ENCODE measurements at places on chromosomes 5 and 9.
A peak's percentile ranks its signal among the peaks of the same experiment; 100 is the strongest.

DNA sequence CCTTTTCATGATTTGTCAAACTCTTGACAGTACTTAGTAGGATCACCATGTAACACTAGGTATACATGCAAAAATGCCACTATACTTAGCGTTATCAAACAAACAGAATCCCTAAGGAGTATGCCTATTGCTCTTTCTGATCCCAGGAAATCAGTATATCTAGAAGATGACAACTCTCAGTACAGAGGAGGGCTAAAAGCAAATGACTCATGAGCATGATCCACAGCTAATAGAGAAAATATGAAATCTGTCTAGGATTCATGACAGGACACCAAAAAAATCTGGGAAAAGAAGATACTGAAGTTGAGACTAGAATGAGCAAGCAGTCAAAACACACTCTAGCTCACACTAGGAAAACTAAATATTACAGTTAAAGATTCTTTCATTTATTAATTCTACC is 89.2 kb downstream of the RAPGEF6 start:
- DNase-seq: no peak

GRCh38 chr5:1540166-1540565 is 16.4 kb upstream of the LPCAT1 start:
- no peak for DNase-seq

GRCh38 chr5:141681695-141682641 is at the start of gene ARAP3:
Gene ARAP3, minus strand, starts transcription at chr5:141682230. Its CDS starts 1,744 bp downstream, at chr5:141680486.
- peak; percentile 60 for DNase-seq

DNA sequence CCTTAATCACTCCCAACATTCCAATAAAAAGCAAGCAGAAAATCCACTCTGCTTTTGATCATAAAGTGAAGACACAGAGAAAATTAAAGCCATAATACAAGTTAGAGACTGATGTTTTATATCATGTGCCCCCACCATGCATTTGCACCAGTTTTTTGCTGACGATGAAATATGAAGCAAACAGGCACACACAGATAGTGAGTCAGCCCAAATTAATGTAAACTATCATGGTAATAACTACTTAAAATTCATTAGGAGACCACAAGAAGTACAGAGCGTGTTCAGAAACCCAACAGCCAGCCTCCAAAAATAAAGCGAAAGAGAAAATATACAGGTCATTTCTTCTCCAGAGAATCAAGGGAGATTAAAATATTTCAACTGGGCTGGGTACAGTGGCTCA is 46.4 kb upstream of the KDM4C start:
- DNase-seq: no peak

DNA sequence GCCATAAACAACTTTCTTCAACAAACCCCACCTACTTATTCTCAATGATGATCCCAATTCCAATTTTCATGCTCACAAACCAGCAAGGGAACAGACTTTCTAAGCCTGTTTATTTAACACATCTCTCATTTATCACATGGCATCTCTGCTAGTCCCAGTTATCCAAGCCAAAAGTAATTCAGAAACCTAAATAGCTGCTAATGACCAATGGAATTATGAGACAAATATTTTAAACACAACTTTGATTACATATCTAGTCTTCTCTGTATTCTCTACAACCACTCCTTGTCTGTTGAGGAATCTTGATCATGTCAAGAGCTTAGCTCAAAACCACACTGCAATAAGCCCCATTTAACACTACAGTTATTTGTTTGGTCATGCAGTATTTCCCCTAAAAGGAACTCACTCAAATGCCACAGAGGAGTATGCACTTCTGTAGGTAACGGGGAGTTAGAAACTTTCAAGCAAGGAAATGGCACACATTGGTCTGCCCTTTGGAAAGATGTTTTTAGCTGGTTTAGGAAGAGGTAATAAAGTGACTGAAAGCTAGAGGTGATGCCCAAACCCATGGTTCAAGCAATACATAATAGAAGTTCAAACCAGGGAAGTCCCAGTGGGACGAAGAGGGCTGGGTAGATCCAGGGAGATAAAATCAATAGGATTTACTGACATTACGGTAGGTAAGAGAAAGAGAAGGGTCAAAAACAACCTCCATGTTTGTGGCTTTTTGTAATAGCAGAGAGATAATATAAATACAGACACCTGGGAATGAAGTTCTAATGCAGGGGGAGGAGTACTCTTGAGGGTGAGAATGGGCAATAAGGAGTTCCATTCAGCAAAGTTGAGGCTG is 42.1 kb upstream of the HTR4 start:
- DNase-seq: no peak

DNA sequence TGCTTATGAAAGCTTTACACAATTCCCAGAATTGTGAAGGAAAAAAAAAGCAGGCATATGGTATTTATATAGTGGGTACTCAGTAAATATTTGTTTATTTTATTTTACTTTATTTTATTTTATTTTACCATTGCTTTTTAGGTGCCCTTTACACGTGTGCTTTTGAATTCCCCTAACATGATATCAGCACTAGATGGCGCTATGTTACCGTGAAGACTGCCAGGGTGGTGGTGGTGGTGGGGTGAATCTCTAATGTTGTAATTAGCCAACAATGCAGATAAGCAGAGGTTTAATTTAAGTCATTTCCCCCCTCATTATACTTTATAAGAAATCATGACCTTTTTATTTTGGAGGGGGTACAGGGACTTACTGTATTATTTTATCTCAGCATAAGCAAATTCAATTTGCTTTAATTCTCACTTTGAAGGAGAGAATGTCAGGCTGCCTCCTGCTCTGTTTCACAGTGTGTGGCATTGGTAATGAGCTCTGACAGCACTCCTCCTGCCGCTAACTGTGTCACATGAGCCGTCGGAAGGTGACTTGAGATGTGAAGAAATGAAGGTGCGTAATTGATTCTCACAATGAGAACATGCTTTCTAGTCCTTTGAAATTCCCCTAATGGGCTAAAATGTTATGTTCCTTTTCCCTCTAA is 165.6 kb downstream of the YTHDC2 start:
- DNase-seq: peak; percentile 26

DNA sequence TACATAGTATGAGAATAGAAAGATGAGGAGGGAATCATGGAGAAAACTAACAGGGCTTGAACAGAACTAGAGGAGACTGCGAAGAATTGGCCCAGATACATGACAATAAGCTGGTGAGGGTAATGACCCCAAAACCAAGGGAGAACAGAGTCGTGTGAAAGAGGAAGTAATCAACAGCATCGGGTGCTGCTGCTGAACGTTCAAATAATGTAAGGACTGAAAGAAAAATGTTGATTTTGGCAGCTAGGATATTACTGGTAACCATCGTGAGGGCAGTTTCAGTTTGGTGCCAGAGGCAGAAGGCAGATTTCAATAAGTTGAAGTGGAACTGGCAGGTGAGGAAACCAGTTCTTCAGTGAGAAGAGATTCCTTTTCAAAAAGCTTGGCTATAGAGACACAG is 66.8 kb upstream of the SMC2 start:
- DNase-seq: no peak

DNA sequence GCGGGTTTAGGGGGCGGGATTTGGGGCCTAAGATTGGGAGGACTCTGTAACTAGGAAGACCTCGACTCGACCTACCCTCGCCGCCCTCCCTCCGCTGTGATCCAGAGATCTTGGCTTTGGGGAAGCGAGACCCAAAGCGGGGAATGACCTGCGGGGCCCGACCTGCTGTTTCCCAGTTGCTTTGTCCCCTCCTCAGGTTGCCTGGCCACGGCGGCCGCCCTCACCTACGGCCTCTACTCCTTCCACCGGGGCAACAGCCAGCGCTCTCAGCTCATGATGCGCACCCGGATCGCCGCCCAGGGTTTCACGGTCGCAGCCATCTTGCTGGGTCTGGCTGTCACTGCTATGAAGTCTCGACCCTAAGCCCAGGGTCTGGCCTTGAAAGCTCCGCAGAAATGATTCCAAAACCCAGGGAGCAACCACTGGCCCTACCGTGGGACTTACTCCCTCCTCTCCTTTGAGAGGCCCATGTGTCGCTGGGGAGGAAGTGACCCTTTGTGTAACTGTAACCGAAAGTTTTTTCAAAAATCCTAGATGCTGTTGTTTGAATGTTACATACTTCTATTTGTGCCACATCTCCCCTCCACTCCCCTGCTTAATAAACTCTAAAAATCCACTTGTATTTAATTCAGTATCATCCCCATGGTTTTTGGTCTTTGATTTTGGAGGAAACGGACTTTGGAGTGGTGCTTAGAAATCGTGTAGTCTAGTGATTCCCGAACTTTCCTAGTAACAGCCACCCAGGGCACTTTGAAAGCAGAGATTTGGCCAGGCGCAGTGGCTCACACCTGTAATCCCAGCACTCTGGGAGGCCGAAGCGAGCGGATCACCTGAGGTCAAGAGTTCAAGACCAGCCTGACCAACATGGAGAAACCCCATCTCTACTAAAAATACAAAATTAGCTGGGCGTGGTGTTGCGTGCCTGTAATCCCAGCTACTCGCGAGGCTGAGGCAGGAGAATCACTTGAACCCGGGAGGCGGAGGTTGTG is 878 bp downstream of the HIGD2A start:
- no peak for DNase-seq

DNA sequence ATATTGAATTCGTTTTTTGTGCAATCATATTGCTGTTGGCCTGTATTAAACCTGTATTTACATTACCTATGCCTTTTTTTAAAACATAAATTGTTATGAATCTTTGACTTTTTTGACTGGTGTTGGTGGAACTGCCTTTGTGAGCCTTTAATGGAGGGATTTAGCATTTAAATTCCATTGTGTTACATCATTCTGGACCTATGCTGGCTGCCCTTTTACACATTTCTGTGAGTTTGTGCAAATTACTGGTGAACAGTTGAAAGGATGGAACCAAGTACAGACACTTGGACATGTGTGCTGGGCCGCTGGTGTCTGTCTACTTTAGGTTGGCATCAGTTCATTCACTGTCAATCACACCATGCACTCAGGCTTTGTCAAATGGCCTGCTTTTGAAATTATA is 3.4 kb downstream of the SNX18 start:
- no peak for DNase-seq

DNA sequence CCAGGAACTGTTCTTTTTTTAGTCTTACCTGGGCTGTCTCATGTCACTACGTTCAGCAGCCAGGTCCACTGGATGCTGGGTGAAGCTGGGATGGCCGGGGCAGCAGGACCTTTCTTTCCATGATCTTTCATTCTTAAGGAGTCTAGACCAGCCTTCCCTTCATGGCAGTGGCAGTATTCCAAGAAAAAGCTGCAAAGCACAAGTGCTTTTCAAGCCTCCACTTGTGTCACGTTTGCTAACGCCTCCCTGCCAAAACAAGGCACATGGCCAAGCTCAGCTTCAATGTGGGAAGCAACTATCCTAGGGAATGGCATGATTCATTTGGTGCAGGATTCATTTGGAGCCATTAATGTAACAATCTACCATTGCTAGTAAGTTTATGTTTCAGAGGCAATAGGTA is 94.8 kb downstream of the RCL1 start:
- DNase-seq: no peak

DNA sequence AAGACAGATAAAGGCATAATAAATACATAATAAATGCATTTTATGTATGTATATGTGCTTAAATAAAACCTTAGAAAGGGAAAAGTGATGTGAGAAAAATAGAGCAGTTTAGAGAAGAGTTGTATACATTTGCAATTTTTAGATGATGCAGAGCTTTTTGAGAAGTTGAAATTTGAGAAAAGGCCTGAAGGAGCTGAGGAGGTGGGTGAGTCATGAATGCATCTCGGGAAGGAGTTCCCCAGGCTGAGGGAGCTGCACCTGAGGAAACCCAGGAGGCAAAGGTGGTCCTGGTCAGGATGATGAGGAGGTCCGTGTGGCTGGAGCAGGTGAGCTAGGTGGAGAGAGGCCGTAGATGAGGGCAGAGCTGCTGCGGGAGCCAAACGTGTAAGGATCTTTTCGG is 17.4 kb upstream of the CD180 start:
- DNase-seq: no peak

GRCh38 chr9:110260911-110261310 is 4.6 kb upstream of the TXN start:
- no peak for DNase-seq

DNA sequence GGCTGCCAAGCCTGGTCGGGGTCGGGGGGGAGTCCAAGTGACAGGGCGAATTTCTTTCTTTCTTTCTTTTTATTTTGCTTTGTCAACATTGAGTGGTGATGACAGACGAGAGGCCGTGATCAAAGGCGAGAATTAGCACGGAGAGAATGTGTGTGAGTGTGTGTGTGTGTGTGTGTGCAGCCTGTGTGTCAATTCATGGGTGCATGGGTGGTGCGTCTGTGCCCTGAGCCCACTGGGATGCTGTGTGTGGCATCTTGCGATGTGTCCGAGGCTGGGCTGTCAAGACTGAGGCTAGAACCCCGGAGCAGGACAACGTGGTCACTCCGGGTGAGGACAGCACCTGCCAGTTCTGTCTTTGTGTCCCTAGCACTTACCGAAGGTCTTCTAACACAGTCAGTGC is 4.7 kb upstream of the FIBCD1 start:
- DNase-seq: no peak

DNA sequence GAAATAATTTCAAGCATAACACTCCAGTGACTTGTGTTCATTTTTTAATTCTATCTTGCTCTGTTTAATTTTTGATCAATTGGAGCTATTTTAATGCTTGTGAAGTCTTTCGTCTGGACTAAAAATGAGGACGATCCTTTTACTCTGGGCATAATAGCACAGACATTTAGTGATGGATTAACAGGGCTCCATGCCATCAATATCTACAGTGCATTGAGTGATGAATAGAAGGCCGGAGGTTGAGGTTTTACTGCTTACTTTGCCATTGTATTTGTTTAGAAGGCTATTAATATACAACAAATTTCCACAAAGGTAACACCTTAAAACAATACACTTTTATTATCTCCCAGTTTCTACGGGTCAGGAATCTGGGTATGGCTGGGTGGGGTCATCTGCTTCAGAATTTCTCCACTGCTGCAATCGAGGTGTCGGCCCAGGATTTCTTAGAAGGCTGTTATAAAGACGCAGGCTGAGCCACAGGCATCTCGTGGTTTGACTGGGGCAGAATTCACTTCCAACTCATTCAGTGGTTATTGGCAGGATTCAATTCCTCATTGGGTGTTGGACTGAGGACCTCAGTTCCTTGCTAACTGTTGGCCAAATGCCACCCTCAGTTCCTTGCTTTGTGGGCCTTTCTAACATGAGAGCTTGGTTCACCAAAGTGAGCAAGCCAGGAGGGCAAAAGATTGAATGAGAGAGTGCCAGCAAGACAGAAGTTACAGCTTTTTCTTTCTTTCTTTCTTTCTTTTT is 265.4 kb upstream of the VLDLR start:
- DNase-seq: no peak

GRCh38 chr5:180847026-180847425 is 14.1 kb downstream of the ZFP62 start:
- no peak for DNase-seq

DNA sequence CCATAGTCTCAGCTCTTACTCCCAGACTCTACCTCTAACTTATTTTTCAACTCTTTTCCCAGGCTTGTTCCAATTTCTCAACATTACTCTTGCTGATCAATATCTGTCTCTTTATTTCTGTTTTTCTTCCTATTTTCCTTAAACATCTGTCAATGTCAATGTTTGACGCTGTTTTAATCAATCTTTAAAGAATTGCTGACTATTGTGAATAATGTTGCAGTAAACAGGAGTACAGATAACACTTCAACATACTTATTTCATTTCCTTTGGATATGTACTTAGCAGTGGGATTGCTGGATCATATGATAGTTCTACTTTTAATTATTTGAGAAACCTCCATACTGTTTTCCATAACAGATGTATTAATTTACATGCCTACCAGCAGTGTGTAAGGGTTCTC is 229.0 kb downstream of the TRIM36 start:
- DNase-seq: no peak

GRCh38 chr9:24545847-24546522 is at the start of gene IZUMO3:
Gene IZUMO3, minus strand, starts transcription at chr9:24545897. Its CDS starts 248 bp downstream, at chr9:24545649.
- no peak for DNase-seq

- peak; percentile 15 for DNase-seq
Observed at GRCh38 chr5:141845371-141845851, 32.8 kb downstream of the PCDH1 start.

Data from activated T-cell treated with anti-CD3 and anti-CD28 coated beads, Interleukin-2, amount 50 U/mL, for 72 hours (primary cell).